ENCODE measurements at places on chromosomes 2 and 18.

GRCh38 chr18:28718696-28719095 is 541.8 kb upstream of the CDH2 start:
- no peak for DNase-seq

- no peak for DNase-seq
Measured at GRCh38 chr2:59399126-59399525, 1154.3 kb downstream of the BCL11A start.

DNA sequence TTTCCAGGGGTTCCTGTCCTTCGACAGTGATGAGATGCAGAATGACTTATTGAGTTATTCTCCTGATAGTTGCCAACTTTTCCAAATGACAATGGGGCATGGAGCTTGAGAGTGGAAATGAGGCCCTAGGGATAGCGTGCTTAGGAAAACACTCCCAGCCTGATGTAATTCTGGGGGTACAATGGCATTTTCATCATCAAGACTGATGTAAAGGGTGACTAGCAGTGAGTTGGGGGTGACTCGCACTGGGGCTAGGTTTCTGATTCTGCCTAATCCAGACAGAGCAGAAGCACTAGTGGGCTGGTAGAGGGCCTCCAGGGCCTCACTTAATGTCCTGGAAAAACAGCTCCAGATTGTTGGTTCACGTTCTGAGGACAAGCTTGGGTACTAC is 34.0 kb upstream of the IL37 start:
- no peak for DNase-seq

- no peak for DNase-seq
Measured at GRCh38 chr2:182426082-182426917, 536 bp downstream of the PDE1A start.

DNA sequence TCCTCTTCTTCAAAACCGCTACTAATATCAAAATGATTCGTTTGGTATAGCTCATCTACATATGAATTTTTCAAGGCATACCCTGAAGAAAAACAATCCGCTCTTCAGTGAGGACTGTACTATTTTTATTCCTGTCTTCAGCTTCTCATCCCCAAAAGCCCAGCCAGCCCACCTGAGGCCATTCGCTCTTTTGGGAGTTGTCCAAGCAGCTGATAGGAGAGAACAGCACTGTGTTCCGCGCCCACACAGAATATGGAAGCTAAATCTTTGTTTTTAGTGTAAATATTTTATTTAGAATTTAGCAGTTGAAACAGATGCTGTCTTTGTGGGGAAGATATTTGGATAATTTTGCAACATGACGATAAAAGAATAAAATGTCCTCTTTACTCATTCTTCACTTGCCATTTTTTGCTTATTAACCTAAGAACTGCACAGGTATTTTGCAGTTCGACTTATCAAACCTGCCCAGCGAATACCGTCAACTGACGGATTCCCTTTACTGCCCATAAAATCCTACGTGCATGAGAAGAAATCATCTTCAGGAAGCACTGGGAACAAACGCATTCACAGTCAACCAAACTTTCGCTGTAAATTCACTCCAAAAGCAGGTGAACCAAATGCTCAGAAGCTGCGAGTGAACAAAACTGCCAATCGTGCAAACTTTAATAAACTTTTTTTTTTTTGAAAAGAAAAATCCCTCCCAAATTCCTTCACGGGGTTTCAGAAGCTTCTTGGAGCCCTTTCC is 3.4 kb downstream of the ZNF521 start:
- DNase-seq = no peak

DNA sequence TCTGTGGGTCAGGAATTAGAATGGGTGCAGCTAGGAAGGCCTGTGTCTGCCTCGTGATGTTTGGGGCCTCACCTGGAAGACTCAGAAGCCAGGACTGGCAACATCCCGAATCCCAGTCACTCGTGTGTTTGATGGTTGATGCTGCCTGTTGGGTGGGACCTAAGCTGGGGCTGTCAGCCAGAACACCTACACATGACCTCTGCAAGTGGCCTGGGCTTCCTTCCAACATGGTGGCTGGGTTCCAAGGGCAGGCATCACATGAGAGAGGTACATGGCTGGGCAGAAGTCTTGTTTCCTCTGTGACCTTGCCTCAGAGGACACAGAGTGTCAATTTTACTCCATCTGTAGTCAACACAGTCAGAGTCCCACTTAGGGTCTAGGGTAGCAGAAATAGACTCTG is 177.8 kb downstream of the GBX2 start:
- DNase-seq = no peak

DNA sequence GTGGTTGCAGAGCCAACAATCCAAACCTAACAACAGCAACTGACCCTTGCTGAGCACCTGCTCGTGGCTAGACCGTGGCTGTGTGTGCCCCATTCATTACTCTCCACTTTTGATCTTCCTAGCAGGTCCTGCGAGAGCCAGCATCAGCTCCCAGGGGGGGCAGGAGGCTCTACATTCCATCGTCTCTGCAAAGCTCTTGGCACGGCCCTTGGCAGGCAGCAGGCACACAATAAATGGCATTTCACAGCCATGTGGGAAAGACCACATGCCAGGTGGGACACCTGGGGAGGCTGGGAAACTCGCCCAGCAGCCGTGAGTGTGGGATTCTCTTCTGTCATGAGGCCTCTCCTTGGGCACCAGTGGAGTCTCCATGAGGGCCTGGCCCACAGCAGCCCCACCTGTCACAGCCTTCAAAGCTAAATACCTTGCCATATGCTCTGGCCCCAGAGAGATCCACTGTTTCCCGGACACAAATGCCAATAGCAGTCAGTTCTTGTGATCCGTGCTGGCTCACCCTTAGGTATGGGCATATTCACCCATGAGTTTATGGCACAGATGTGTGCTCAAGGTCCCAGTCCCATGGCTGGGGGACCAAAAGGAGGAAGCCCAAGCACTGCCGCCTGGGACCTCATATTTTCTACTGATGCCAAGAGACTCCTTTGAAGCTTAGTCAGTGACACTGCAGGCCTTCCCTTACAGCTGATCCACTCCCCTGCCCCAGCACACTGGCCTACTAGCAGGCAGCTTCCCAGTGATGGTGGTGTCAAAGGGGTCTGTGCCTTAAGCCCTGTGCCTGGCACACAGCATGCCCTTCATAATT is 6.8 kb upstream of the TEX51 start:
- DNase-seq = no peak

GRCh38 chr2:159758686-159759085 is 39.3 kb downstream of the CD302 start:
- no peak for DNase-seq

GRCh38 chr2:144128130-144128746 is 391.7 kb downstream of the ZEB2 start:
- no peak for DNase-seq

GRCh38 chr2:198857246-198857645 is 600.5 kb downstream of the SATB2 start:
- DNase-seq = no peak

DNA sequence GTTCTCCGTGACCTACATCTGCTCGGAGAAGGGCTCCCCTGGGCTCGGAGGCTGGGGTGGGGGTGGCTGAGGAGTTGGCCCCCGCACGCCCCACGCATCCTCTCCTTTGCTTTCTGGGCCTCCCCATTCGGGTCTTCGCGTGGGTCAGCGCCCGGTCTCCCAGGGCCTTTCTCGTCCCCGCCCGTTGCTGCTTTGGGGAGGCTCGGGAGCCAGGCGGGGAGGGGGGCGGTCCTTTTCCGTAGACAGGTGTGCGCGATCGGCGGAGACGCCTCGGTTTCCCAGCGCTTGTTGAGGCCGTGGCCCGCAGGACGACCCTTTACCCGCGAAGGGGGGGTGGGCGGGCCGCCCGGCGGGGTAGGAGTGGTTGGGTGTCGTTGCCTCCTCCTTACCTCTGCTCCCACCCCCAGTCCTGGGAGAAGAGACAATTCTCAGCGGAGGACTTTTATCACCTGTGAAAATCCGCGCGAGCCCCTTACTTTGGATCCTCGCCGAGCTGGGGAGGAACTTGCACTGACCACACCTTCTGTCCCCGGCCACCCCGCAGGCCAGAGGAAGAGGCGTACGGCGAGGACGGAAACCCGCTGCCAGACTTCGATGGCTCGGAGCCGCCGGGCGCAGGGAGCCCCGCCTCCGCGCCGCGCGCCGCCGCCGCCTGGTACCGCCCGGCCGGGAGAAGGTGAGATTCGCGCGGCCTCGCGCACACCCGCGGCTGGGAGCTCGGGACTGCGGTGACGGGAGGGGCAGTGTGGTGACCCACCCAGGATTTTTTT is 2.6 kb downstream of the ADCYAP1 start:
- DNase-seq = no peak

GRCh38 chr2:213429516-213429915 is 145.3 kb downstream of the SPAG16 start:
- no peak for DNase-seq

DNA sequence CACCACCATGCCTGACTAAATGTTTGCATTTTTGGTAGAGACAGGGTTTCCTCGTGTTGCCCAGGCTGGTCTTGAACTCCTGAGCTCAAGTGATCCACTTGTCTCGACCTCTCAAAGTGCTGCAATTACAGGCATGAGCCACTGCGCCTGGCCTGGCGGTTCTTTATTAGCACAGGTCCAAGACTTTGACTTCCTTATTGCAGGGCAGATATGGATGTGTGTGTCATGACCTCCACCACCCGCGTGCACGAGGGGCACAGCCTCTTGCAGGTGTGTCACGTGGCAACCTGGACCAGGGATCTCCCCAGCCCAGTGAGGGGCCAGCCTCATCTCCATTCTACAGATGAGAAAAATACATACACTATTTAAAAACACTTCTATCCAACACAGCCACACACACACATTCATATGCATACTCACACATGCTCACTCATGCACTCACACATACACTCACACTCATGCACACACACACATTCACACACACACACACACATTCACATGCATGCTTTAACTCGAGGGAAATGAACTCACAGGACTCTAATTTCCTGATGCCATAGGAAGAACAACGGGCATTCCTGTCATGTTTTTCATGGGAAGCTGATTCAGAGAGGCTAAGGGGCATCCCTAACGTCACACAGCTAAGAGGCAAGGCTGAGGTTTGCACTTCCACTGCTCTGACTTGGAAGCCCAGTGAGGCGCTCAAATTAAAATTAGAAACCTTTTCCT is 38.8 kb downstream of the RRM2 start:
- DNase-seq = no peak

DNA sequence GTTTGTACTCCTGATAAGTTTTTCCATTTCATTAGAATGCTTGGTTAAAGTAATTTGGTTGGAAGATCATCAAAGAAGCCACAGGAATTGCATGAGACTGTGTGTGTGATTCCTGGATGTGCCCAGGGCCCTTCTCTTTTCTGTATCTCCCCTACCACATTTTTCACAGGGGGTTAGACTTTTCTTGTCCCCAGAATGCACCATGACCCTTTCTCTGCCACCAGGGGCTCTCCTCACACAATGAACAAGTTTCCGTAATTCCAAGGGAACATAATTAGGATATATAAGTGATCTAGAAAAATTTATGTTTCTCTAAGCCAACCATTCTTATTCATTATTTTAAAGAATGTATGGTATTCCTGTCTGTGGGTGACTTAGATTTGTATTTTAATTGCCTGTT is 291.8 kb downstream of the NEDD4L start:
- DNase-seq = no peak

DNA sequence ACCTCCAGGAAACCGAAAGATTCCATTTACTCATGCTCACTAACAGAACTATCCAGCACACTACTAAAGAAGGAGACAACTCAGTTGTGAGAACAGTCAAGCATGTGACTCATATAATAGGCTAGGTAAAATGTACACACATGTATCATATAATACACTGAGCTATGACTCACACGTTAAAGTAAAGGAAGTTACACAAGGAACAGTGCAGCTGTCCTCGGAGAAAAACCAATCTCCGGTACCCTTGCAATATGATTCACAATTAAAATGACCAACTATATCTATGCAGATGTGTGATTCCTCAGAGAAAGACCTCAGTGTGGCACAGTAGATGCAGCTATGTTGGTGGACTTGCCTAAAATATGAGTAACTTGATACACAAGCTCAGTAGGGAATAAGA is 76.5 kb downstream of the STRN start:
- no peak for DNase-seq

DNA sequence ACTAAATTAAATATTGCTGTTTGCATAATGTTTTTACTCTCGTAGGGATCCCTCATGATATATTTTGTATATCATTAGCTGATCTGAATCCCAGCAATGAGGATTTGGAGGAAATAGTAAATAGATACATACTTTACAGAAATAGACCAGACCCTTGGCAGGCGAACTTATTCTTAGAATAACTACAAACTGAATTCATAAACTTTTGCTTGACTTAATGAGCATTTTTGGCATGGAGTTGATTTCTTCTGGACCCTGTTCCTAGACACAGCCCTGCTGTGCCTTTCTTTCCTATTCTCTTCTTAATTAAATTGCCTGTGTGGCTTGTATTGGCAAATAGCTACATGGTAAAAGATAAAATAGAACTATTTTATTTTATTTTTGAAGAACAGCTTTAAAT is 145.9 kb downstream of the GREB1L start:
- no peak for DNase-seq

DNA sequence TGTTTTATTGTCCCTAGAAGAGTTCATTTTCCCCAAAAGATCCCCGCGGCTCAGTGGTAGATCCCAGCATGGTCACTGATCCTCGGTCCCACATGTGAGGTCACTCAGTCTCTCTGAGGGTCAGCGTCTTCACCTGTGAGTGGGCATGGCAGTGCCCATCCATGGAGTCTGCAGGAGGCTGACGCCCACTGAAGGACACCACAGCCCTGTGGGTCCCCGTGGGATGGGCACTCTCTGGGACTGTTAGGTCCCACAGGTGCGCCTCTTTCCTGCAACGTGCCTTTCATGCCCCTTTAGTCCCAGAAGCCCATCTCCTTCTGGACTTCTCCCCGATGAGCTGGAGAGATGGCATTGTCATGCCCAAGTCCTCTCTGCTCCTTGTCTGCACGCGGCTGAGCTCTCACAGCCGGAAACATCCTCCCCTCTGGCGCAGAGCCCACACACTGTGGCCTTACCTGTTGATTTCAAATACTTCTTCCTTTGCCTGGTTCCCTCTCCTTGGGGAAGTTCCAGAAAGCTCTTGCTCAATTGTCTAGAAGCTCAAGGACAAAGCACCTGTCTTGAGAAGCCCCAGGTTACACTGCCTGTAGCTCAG is 75.9 kb downstream of the PTGR3 start:
- DNase-seq = no peak

GRCh38 chr2:38274286-38275276 is 102.5 kb downstream of the ATL2 start:
- DNase-seq = no peak

- no peak for DNase-seq
Measured at GRCh38 chr2:46843316-46843715, 72.3 kb downstream of the MCFD2 start.

DNA sequence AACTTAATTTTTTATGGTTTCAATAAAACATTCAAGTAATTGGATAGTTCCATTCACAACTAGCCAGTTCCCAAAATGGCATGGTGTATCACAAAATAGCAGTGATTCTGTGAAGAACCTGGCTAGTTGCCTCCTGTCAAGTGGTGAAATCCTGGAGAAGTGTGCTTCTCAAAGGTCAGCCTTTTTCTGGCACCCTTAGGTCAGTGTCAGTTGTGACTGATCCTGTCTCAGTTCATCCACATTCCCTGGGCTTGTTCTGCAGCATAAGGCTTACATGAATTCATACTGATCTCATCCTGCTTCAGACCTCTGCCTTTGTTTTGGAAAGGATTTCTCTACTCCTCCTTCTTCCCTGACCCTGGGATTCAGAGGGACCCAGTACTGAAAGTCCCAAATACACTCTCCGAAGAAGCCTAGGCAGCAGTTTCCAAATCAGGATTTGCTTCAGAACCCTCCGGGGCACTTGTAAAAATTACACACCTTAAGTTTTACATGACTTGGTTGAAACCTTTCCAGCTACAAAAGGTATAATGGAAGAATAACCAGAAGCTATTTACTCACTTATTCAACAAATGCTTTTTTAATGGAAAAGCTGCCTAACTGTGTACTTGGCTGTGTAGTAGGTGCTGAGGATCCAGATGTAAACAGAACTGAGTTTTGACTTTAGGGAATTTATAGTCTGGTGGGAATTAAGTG is 11.0 kb downstream of the MAP3K20 start:
- DNase-seq = no peak
